ENCODE measurements at places on chromosomes 5 and 9.

DNA sequence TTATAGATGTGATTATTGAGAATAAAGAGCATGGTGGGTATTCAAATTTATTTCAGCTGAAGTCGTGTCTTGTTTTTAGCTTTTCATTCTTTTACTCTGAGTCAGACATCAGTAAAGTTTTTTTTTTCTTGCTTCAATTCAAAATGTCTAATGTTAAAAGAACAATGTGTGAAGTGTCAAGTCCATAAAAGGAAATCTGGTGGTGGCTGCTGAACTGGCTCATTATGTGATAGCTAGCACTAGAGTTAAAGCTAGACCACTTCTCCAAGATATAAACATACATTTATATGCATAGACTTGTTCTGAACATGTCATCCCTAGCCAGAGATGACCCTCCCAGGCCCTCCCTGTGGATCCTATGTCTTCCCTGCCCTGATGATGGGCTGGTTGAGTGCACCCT, 338.3 kb downstream of the RAB3C start:
- DNase-seq, result no peak

DNA sequence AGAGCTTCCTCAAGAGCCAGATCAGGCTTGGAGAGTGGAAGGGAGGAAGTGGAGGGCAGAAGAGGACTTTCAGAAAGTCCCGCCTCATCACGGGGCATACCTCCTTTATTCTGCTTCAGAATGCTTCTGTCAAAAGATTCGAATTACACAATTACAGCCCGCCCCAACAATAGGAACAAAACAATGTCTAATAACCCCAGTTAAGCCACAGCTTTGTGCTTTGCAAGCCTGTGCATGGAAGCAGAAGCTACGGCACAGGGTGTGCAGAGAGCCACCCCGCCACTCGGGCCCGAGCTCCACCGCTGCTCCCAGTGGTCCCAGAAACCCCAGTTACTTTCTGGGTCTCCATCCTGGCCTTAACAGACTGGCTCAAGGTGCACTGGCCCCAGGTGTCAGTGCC, 23.5 kb downstream of the HNRNPH1 start:
- no peak for DNase-seq

- DNase-seq, result no peak
Observed at GRCh38 chr9:84151640-84152039, 171.0 kb downstream of the RMI1 start.

GRCh38 chr5:139648205-139649081, at the start of gene CXXC5:
Gene CXXC5, plus strand, starts transcription at chr5:139648349. Its CDS starts 32,175 bp downstream, at chr5:139680524.
- DNase-seq, result peak; percentile 46

- DNase-seq, result no peak
Observed at GRCh38 chr5:35134278-35135030, 86.7 kb upstream of the AGXT2 start.

Measured in activated naive CD4-positive, alpha-beta T cell treated with anti-CD3 and anti-CD28 coated beads for 36 hours (primary cell).